Esophagus squamous epithelium (tissue), 5 donors: ENCODE measurements at places on chromosomes 2 and 18.

DNA sequence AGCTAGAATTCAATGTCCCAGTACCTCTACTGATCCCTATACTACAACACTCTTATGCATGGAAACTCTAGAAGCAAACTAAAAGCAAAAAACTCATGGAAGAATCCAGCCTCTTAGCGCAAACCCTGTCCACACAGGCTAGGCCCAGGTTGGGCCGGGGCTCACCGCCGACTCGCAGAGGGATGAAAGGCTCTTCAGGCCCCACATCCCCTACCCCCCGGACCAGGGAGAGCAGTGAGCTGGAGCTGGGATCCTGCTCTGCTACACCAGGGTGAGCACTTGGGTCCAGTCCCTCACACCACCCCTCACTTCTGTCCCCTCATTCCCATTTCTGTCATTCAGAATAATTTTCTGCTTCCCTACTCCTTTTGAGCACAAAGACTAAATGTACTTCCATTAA, 2.0 kb downstream of the OST4 start:
- DNase-seq: no peak

GRCh38 chr18:44627280-44627679, 53.4 kb upstream of the SETBP1 start:
- DNase-seq: no peak

DNA sequence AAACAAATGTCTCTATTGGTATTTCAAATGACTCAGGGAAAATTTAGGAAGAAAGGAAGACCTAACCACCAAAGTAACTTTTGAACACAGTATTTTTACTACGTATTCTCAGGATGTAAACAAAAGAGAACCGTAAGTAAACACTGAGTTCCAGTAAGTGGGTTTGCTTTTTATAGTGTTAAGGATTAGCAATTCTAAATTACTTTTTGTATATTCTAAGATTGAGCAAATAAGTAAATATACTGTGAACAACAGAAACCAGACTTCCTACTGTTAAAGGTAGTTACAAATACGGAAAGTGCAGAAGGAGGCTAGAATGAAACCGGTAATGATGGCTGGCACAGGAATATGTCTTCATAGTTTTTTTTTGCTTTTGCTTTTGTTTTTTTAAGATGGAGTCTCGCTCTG, 31.5 kb downstream of the SESTD1 start:
- DNase-seq: no peak

- no peak for DNase-seq
These were observed 18.6 kb downstream of the VRK2 start for GRCh38 chr2:58065248-58065647.

DNA sequence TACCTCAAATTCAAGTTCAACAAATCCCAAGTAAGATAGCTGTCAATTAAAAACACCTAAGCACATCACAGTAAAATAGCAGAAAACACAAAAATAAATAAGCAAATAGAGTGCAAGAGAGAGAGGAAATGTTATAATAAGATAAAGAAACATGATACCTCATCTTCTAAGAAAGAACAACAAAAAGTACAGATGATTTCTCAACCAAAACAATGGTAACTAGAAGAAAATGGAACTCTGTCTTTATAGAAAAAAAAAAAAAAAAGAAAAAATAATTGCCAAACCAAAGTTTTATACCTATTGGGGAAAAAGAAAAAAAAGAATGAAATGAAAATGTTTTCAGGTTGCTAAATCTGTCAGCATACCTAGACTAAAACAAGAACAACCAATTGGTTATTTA, 1253.5 kb upstream of the CDH2 start:
- DNase-seq: no peak
